ENCODE measurements at places on chromosomes 13 and 19.

DNA sequence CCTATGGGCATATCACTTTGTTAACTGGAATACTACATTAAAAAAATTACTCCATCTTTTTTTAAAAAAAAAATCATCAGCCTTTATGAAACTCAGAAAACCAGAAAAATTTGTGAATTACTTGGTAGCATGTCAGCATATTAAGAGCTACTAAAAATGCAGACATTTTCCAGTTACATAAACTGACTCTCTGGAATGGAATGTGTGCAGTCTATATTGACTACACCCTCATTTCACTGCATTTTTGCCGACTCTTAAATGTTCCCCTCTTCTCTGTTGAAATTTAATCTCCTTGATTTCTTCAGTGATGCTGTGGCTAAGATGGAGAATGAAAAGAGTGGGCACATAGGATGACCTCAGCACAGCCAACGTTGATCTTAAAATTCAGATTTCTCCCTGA, 393.8 kb downstream of the ITGBL1 start:
- no peak for DNase-seq

DNA sequence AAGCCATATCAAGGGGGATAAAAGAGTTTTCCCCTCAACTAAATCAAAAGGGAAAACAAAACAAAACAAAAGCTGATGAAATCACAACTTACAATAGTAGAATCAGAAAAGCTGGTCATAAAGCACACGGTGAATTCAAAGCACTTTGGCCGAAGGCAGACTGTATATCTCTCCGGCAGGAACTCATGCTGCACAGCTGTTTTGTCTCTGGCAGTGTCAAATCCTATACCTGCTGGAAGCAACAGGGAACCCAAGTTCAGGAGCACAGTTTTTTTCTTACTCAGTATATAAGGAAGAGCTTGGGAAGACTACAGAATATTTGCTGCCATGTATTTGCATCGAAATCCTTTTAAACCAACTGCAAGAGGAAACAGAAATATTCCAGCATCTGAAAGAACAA, 213.7 kb downstream of the RFC3 start:
- DNase-seq = no peak

- DNase-seq = no peak
Observed at GRCh38 chr19:18588611-18589379, at the start of gene REX1BD. Gene REX1BD, plus strand, starts transcription at chr19:18588798. Its CDS starts 4 bp downstream, at chr19:18588802.

GRCh38 chr19:18191640-18192062, 1.4 kb upstream of the MPV17L2 start:
- DNase-seq = no peak

GRCh38 chr19:50252111-50252886, 48.9 kb downstream of the MYH14 start:
- no peak for DNase-seq

DNA sequence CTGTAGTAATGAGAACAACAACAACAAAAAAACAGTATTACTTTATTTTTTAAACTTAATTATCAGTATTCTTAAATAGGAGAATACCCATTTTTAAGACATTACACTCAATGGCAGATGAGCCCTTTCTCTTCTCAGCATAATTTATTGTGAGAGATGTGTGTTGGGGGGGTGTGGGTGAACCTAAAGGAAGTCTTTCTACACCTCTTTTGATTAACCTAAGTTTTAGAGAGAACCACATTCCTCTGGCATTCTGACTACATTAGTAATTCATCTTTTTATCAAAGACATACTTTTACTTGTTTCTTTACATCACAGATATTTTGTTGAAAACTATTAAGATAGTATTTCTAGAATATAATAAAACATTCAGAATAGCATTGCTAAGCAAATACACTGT, 890.9 kb downstream of the PCDH9 start:
- DNase-seq = no peak

GRCh38 chr13:59459972-59460371, 703.8 kb downstream of the DIAPH3 start:
- DNase-seq = no peak

DNA sequence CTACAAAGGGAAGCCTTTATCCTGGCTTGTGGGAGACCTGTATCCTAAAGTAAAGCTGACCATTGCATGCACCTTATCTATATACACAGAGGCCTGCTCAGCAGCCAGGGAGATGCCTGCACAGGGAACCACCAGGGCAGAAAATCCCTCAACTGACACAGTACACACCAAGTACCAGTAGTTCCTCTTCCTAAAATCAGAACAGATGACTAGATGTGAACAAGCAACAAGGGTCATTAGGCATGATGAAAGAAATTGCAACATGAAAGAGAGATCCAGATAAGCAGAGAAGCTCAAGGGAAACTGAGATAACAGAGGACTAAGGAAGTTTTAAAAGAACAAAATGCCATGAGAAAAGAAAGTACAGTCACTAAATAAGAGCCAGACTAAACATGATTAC, 39.7 kb upstream of the SLC7A9 start:
- no peak for DNase-seq

DNA sequence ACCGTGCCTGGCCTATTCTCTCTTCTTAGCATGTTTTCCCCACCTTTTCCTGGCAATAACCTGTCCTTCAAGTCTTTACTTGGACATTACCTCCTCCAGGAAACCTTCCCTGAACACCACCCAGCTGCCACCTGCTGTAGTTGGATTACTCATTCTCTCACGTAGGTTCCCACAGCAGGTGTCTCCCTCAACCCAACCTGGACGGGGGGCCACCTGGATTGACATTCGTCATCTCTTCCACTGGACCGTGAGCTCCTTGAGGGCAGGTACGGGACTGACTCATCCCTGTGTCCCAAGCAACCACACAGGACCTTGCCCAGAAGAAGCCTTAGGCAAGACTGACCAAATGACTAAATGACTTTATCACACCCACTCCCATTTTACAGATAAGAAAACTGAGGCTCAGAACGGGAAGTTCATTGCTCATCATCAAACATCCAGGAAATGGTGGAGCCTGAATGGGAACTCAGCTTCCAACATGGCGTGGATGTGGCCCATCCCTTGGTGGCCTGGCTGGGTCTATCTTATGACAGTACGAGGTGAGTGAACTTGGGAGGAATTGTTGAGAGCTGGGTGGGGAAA, 3.5 kb upstream of the KLK6 start:
- DNase-seq = no peak
